Lung microvascular endothelial cell (primary cell): ENCODE measurements at places on chromosomes 2 and 18. TPM values are rescaled to one million over a fixed set of nuclear protein-coding genes. Genes with fewer than 3 reads are reported as not detected.

INPP5D gene
- total RNA-seq: 25.7 and 43.5 TPM in 2 replicates

SDC1 gene
- total RNA-seq: 0.40 and 1.7 TPM in 2 replicates

LRRFIP1 gene
- 89.3 and 96.1 TPM in 2 replicates for total RNA-seq

COBLL1 gene
- total RNA-seq: 1.7 and 4.2 TPM in 2 replicates

LYG1 gene
- total RNA-seq: 0.22 and 0.40 TPM in 2 replicates

FIGN gene
- under 0.01 TPM in 2 replicates for total RNA-seq

TSPYL6 gene
- total RNA-seq: not detected in 2 replicates

STARD6 gene
- 0.20 TPM in 1 of 2 replicates, not detected in the other for total RNA-seq

UPP2 gene
- total RNA-seq: not detected in 2 replicates
